Activated CD8-positive, alpha-beta T cell treated with anti-CD3 and anti-CD28 coated beads for 36 hours (primary cell): ENCODE measurements at places on chromosomes 7 and 10.

DNA sequence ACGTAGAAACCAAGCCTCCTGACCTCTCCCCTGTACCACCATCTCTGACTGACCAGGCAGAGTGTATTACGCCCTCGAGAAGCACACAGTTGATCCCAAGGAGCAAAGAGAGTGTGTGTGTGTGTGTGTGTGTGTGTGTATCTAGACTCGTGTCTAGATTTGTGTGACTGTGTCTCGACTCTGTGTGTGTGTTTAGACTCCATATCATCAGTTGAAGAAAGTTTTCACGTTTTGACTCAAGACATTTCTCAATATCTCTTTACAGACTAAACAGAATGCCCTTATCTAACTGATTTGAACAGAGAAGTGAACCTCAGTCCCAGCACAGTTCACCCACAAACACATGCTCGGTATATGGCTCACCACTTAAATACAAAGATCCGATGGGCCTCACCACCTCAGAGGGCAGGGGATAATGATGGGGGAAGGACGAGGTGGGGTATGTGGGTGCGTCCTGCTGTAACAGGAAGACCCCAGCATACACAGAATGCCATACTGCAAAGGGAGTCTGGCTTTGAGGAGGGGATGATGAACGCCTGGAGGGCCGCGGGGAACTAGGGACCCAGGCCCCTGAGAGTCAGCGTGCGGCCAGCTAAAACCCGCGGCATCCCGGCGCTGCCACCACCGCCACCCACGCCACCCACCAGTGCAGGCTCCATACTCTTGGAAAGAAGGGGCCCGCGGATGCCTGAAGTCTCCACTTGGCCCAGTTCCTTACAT, 780 bp downstream of the ALDH18A1 start:
- DNase-seq: peak; percentile 41

GRCh38 chr7:370775-371118, 80.8 kb downstream of the FOXL3 start:
- no peak for DNase-seq

DNA sequence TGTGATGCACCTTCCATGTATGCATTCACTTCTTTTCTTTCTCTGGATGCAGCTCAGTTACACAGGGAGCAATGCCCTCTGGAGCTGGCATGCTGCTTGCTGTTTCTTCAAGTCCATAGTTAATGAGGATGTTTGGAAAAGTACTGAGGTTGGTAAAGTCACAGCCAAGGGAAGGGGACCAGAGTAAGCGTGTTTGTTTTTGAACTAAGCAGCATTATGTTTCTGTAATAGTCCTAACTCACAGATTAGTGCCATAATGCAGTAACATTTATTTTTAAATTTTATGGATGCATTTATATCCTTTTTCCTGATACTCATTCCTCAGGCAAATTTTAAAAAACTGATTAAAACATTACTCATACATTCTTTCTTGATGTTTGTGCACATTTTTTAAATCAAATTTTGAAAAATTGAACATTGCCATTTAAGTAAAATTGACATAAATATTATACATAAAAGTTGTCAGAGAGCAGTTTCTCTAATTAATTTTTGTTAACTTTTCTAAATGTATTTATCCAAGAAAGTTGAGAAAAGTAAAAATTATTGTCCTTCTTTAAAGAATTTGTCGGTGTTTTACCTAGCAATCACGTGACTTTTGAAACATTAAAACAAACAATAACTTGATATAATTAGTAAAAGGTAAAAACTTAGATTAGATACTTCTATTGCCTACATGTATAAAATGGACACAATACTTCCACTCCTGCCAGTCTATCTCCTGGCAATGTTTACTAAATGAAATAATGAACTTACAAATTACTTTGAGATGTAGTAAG, 659.6 kb upstream of the ANKRD30A start:
- DNase-seq: no peak

- no peak for DNase-seq
Measured at GRCh38 chr7:117774943-117775342, 98.3 kb downstream of the CTTNBP2 start.

DNA sequence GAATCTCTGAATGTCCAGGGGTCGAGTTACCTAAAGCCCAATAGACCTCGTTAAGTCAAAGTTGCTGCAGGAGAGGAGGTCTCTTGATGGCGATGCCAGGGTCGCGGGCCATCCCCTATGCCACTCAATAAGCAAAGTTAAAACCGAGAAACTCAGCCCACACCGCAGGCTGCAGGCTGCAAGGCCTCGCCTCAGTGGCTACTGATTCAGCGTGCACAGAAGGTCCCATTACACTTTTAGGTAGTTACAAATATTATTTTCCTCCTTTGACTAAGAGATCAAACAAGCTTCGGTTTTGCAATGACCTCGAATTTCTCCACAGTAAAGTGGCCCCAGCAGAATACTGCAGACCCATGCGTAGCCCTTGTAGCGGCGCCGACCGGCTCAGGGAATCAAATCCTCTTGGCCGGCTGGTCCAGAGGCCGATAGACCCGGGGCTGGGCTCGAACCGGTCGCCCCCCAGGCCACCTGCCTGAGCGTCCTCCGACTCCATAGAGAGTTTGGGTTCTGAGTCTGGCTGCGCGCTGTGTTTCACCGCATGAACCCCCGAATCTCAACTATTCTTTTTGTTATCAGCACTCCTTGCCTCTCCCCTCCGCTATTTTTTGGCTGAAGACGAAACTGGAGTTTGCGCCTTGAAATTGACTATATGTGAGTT, 2.3 kb downstream of the C1QL3 start:
- no peak for DNase-seq

- DNase-seq: no peak
Measured at GRCh38 chr10:69571618-69572158, 1.5 kb downstream of the NEUROG3 start.

DNA sequence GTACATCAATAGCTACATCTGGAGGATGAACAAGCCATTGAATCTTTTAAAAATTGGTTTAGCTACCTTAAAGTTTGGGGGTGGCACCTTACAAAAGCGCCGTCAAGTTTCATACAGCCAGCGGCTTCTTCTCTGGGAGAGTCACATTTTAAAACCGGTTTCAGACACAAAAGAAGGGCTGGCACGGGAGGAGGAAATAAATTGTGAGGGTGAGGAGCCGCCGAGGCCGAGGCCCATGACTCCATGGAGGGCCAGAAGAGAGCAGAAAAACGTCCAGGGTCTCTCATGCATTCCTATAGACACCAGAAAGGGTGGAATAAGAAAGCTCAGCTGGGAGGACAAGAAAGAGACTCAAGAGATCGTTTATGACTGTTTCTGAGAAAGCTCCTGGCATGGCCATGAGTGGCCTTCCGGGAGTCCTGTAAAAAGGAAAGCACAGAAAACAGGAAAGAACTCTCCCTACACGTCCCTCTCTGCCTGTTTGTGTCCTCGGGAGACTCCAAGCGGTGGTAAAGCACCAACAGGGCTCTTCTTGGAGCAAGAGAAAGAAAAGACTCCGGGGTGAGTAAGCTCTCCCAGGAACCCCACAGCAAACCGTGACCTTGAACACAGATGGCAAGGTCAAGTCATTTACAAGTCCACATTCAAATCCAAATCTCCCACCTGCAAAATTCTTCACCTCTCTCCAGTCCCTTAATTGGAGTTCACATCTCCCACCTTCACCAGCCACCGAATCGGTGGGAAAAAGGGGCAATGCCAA, 1.8 kb downstream of the FRAT2 start:
- peak; percentile 17 for DNase-seq

- no peak for DNase-seq
Measured at GRCh38 chr10:11454160-11454559, 157.3 kb downstream of the USP6NL start.

DNA sequence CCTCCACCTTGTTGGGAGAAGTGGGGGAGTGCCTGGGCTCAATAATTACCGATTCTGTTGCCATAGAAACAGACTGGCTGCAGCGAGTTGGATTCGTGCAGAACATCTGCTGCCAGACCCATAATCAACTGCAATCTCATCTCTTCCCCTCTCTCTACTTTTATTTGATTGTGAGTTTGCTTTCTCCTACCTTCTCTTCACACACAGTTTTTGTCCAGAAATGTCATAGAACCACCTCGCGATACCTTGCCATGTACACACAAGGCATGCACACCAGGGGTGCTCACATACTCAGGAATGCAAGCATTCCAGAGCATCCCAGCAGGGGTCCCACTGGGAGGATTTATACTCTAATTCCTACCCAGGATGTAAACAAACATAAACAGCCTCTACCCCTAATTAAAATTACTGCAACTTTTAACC, 262.2 kb upstream of the AOAH start:
- DNase-seq: no peak

DNA sequence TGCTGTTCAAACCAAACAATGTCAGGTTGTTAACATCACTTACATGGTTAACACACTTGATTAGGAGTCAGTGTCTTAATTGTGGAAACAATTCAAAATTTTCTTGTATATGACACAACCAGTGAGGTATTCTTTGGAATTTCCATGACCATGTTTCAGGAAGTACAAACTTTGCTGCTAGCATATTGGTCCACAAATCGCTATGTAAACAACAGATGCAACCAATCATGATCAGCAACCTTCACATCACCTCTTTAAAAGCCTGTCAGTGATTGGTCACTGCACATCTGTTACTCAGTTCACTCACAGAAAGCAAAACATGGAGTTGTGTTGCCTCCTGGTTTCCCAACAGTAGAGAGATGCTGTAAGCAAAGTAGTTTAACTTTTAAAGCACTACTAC, 108.9 kb upstream of the FAM3C start:
- DNase-seq: no peak

DNA sequence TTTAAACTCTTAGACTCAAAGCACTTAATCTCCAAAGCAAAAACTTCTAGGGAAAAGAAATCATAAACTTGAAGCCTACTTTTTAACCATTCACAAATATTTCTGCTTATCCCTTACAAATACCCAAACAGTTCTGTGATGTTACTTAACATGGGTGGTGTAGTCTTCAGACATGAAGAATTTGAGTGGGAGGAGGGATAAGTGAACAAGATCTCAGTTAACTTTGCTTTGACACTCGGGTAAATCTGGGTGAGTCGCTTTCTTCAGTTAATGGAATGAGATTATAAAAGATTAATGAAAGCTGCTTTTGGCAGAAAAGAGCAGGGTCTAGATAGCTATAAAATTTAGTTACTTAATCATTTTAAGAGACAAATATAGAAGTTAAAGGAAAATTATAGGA, 47.5 kb downstream of the RNF133 start:
- no peak for DNase-seq

- no peak for DNase-seq
Measured at GRCh38 chr10:17178006-17178405, 23.5 kb downstream of the TRDMT1 start.

GRCh38 chr7:27899601-27900000, 159.6 kb downstream of the TAX1BP1 start:
- peak; percentile 61 for DNase-seq

DNA sequence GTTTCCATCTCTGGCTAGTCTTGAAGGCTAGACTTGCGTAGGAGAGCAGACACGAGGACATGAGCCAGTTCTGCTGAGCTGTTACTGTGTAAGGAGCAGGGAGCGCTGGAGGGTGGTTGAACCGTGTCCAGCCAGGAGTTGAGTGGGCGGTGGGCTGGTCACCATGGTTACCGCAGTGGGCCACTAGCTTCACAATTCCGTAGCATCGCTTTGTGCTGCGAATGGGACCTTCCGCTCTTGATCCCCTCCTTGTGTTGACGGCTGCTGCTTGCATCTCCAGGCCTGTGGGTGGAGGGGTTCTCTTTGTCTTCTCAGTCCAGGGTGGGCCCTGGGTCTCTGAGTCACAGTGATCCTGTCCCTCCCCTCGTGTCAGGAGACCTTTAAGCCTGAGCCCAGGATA, 49.4 kb upstream of the OCM start:
- no peak for DNase-seq

GRCh38 chr10:35335133-35336083, 901 bp upstream of the CCNY start:
- peak; percentile 49 for DNase-seq

GRCh38 chr7:29884399-29885272, 78.3 kb downstream of the WIPF3 start:
- no peak for DNase-seq

- no peak for DNase-seq
Measured at GRCh38 chr7:133056370-133057238, 25.3 kb downstream of the CHCHD3 start.

DNA sequence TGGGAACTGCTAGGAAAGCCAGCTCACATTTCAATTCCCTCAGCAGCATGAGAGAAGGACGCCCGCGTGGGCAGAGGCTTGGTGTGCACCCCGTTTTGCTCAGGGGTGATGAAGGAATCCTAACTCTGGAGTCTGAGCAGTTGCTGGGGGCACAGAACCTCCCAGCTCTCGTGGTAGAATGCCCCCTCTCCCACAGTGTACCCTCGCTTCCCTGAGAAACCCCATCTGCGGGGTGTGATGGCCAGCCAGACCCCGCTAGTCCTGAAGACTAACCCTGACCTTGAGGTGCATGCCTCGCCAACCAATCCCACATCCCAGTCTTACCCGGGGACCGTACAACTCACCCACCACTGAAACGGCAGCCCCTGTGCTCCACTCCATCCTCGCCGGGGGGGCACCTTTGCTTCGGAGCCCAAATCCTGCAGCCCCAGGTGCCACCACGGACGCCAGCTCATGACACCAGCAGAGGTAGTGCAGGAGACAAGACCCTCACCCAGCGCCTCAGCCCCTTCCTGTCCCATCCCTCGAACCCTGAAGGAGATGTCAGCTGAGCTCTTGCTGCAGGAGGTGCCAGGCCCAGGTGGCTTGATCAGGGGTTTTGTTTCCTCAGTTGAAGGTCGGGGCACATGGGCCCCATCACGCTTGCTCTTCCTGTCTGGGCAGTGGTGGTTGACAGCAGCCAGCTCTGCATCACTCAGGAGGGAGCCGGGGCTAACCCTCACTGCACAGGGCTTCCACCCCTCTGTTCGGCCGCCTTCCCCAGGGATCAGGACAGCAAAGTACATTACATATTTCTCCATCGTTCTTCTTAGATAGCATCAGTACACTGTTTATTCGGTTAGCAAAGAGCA, 236.5 kb downstream of the MGMT start:
- no peak for DNase-seq

DNA sequence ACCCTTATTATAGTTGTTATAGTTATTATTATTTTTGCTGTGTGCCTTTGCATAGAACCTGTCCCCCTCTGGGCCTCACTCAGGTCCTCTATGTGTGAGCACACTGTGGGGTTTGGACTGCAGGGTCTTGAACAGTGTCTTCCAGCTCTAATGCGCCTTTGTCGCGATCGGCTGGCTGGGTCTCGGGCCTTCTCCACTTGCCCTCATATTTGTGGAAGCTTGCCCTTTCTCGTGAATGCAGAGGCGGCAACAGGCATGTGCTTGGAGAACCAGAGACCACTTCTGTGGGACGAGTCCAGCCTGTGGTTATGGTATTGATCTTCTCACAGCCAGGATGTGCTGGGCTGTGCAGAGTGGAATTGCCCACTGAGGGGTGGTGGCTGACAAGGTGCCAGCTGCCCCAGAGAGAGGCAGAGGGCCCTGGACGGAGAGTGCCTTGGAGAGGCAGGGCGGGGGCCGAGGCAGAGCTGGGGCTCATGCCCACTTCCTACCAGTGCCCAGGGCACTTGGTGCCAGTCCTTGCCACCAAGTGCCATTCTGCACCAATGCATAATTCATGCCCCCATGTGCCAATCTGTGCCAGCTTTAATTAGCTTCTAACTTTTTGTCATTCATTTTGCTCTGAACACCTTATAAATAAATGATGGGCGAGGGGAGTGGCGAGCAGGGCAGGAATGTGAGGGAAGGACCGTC, 6.8 kb upstream of the CDH23 start:
- no peak for DNase-seq

- peak; percentile 70 for DNase-seq
Measured at GRCh38 chr7:3064067-3064466, 20.4 kb upstream of the CARD11 start.

- DNase-seq: no peak
Measured at GRCh38 chr10:72567421-72567820, 58.5 kb downstream of the MICU1 start.

- no peak for DNase-seq
Measured at GRCh38 chr10:131049016-131049415, 262.5 kb downstream of the TCERG1L start.

GRCh38 chr10:127907411-127908105, 655 bp downstream of the PTPRE start:
- peak; percentile 22 for DNase-seq
